Fibroblast of mammary gland (primary cell): ENCODE measurements at places on chromosomes 7 and 10.
A peak's percentile ranks its signal among the peaks of the same experiment; 100 is the strongest.

DNA sequence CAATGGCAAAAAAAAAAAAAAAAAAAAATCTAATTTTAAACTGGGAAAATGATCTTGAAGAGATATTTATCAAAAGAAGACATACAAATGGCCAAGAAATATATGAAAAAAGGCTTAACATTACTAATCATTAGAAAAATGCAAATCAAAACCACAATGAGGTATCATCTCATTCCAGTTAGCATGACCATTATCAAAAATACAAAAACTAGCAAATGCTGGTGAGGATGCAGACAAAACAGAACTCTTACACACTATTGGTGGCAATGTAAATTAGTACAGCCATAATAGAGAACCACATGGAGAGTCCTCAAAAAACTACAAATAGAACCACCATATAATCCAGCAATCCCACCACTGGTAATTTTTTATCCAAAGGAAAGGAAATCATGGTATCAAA, 489.6 kb downstream of the TNS3 start:
- peak; percentile 34 for DNase-seq

DNA sequence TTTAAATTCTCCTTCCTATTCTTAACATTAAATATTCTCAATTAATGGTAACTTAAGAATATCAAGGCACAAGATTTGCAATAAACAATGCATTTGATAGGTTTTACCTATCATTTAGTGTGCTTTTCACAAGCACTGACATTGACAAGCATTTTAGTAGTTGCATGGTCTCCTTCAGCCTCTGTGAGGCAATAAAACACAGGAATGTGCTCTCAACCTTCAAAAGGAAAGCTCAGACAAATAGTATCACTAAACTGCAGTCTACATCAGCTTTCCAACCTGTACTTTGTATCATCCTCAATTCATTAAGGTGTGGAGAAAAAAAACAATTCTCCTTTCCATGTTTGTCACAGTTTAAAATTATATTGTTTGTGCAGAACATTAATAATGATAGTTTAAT, 51.1 kb upstream of the TSPAN13 start:
- DNase-seq = no peak

DNA sequence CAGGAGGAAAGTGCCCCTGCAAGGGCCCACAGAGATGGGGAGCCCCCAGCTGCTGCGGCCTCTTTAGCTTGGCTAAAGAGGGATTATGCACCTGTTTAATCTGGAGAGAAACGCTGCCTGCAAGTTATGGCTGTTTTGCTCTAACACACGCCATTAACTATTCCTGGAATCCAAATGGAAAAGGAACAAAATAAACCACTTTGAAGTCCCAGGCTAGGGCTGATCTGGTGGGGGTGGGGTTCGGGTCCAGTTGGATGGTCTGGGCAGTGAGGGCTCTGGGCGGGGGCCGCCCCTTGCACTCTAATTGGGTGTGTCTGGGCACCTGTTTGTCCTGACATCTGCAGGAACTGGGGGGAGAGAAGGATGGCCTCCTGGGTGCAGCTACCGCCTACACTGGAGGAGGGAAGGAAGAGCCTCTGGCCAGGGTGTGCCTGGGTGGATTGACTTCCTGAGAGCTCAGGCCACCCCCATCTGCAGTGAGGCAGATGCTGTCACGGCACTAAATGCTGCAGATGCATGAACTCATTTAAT, 300.6 kb downstream of the ZEB1 start:
- peak; percentile 50 for DNase-seq

DNA sequence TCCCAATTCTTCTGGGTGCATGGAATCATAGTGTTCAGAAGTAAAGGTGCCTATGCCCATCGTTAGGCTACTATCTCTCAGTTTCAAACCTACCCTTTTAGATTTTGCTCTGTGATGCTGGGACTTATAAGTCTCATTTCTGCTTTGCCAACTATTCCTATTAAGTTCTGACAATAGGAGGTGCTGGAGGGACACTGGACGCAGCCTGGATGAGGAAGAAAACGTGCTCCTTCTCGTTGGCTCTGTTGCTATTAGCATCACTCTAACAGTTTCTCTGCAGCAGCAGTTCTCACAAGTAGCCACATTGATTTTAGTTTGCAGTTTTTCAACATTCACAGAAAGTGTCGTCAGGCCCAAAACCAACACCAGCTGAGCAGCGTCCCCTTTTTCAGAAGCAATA, 72.4 kb downstream of the ABCC2 start:
- DNase-seq = peak; percentile 80

DNA sequence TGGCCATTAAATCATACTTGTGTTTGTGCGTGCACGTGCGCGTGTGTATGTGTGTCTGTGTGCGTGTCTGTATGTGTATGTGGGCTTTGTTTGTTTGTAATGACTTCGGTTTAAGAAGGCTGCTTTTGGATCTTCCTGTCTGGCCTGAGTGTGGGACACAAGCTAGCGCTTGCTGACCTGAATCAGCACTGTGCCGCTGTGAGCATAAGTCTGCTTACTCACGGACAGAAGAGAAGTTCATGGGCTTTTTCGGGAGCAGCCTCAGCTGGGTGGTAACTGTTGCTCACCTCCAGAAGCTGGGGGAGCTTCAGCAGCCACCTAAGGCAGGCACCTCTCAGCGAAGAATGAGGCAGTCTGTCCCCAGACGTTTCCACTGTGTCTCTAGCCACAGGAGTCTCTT, 56.1 kb upstream of the TRUB1 start:
- no peak for DNase-seq

GRCh38 chr10:31148951-31149350, 117.3 kb upstream of the ZNF438 start:
- peak; percentile 48 for DNase-seq

DNA sequence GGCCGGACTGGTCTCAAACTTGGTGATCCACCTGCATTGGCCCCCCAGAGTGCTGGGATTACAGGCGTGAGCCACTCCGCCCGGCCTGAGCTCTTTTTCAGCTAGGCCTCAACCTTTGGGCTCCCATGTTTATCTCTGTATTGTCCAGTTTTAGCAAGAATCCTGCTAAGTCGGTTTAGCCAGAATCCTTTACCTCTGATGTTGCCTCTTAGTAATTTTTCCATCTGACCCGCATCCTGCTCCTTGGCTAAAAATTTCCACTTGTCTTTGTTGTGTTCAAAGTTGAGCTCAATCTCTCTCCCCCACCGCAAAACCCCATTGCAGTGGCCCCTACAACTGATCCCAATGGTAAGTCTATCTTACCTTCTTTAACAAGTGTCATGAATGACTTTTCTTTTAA, 20.7 kb upstream of the ST7 start:
- DNase-seq = no peak
